ENCODE measurements at places on chromosomes 3 and 15. TPM values are rescaled to one million over a fixed set of nuclear protein-coding genes. Genes with fewer than 3 reads are reported as not detected.

DNA sequence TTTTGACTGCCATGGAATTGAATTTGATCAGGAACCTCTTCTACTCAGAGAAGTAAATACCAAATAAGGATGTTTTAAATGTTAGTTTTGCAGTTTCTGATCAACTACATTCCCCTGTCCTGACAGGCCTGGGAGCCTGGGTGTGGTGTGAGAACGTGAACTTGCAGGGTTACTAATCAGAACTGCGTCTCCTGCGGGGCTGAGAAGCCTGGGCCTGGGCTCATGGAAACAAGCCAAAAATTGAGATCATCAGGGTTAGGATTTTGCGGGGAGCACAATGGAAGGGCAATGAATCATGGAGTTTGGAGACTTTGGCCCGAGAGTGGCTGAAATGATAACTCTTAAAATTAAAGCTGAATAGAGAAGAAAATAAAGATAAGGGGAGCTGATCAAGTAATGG is 47.8 kb upstream of the C3orf70 start:
- no peak for DNase-seq

Gene PSTPIP1
- total RNA-seq = 3.1 TPM

Gene BOC
- 2.9 TPM for total RNA-seq

GRCh38 chr3:160784853-160785252 is 28.8 kb downstream of the PPM1L start:
- DNase-seq = no peak

Gene TRH
- total RNA-seq = 0.28 TPM

DNA sequence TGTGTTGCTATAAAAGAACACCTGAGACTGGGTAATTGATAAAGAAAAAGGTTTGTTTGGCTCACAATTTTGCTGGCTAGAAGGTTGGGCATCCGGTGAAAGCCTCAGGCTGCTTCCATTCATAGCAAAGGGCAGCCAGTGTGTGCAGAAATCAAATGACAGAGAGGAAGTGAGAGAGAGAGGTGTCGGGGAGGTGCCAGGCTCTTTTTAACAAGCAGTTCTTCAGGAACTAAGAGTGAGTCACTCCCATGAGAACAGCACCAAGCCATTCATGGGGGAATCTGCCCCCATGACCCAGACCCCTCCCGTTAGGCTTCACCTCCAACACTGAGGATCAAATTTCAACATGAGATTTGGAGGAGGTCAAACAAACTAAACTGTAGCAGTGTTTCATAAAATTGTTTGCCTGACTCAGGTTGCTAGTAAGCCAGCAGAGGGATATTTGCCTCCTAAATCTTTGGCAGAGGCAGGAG is 4.5 kb upstream of the PARP15 start:
- DNase-seq = no peak

DNA sequence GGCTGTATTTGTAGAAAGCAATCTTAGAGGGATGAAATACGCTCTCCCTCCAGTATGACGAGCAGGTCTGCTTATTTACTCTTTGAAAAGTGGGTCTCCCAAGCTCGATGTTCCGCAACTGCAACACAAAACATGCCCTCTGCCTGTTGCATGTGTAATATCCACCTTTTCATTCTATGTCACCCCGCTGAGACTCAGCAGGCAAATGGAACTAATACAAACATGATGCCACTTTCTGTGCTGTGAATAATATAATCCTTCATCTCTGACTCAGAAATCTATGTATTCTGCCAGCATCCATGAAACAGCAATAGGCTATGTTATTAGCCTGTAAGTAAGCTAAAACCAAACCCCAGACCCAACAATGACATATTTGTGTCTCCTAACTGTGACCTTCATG is 200.8 kb upstream of the TMCO5A start:
- DNase-seq = no peak

Gene NMB
- total RNA-seq = 1.3 TPM

- DNase-seq = no peak
Measured at GRCh38 chr3:94522488-94522887, 459.6 kb downstream of the NSUN3 start.

DNA sequence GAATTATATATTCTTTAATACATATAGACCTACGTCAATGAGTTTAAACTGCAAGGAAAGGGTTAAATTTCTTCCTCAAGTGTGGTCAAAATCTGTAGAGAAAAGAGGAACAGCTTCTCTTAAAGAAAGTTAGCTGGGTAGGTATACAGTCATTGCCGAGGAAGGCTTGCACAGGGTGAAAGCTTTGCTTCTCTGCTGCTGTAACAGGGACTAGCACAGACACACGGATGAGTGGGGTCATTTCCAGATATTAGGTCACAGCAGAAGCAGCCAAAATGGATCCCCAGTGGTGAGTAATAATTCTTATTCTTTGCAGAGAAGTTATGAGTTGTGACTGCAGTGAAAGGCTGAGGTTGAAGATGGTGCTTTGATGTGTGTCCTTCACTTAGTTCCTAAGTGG is at the start of gene CD86:
Gene CD86 (plus strand): TSS at position 148 of the 400 bp plus-strand sequence. CDS start 128 bp downstream, at position 276.
- no peak for DNase-seq

GRCh38 chr3:188575501-188575900 is 421.5 kb downstream of the LPP start:
- DNase-seq = no peak

GRCh38 chr3:126507886-126508285 is 9.7 kb downstream of the UROC1 start:
- DNase-seq = no peak

DNA sequence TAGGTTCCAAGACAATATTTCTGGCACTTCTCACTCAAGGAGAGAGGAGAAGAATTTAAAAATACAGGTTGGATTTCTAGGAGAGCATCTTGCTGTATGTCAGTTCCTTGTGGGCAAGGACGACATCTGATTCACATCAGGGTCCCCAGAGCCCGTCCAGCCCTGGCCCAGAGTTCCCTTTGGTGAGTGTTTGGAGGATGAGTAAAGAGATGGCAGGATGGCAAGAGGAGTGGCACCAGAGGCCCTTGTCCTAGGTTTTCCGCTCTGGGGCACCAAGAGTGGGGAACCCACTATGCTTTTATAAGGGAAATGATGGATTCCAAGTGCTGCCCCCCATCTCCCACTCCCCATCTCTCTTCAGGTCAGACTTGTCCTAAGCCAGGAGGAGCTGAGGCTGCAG is 181.8 kb downstream of the TBC1D2B start:
- DNase-seq = no peak

DNA sequence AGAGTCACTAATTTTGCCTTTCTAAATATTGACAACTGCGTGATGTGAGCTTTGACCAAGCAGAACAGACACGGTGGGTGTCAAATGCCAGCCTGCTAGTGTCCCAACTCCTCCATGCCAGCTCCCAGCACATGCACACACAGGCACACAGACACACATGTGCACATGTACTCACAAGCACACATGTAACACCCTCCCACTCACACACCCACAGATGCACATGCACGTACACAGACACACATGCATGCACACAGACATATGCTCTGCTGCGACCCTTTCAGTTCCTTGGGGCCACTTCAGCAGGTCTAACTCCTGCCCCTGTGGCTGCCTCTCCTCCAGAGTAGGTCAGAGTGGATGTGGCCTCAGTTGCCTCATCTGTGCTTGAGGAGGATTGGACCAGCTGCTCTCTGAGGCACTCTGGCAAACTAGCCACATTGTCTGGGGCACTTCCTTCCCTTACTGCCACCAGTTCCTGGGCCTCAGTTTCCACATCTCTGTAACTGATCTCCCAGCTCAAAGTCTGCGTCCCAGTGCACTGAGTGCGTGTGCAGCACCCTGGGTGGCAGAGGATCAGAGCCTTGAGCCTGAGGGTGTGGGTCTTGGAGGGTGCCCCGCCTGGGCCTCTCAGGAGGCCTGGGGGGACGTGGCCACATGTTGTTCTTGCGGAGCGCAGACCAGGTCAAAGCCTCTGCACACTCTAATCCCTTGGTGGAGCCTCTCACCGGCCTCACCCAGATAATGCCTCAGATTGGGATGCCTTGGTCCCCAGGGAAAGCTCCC is 55.0 kb upstream of the PRR23E start:
- DNase-seq = no peak

- DNase-seq = no peak
Measured at GRCh38 chr15:38562278-38562677, 2.3 kb downstream of the RASGRP1 start.

Gene CCR1
- 24.9 TPM for total RNA-seq

Gene ATP13A3
- total RNA-seq = 194 TPM

DNA sequence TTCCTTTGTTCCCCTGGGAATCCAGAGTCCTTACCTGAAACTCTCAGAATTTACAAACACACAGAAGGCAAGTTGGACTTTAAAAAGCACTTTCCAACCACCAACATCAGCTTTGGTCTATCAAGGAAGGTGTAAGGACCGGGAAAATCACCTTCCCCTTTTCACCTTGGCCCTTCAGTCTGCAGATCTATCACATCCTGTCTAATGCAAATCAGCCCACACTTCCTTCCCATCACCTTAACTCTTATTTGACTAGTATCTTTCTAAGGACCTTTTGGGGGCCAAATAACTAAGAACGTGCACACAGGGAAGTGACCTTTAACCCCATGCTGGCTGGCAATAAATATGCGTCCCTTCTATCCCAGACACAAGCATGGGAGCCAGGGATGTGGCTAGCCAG is 320.6 kb downstream of the ARRDC4 start:
- DNase-seq = no peak

All from heart right ventricle (tissue), 16 donors.